ENCODE measurements at places on chromosomes 5 and 9.

- DNase-seq: peak; percentile 36
Observed at GRCh38 chr5:138282920-138283742, 8.7 kb upstream of the GFRA3 start.

DNA sequence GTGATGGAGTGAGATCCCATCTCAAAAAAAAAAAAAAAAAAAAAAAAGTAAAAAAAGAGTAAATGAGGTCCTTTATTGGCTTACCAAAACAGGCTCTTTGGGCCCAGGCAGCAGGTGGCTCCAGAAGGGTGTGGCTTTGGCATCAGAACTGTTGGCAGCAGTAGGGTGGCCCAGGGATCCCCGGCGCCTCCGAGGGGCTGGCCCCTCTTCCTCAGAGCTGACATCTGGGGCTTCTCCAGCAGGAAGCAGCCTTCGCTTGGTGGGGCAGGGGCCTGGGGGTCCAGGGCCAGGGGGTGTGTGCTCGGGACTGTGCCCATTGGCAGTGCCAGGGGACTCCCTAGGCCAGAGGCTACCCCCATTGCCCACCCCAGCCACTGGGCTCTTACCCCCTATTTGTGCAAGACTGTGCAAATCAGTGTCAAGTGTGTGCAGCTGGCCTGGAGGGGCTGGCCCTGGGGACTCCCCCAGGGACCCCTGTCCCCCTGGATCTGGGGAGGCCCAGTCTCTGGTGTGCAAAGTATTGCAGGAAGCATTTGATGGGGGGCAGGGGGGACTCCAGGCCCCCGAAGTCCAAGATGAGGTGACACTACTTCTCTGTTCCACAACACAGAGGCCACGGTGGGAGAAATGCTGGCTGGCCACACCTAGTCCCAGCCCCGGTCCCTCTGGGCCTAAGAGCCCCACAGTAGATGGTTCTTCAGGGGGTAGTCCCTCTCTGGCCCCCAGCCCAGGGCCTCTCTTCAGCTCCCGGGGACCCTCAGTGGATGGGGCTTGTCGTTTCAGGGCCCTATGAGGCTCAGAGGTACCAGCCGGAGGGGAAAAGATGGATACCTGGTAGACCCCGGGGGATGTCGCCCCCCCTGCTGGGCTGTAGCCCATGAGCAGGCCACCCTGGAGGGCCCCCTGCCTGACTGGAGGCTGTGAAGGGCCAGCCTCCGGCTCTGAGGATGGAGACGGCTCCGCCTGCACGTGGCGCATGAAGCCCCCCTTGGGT lies 4.7 kb upstream of the STOML2 start:
- no peak for DNase-seq

DNA sequence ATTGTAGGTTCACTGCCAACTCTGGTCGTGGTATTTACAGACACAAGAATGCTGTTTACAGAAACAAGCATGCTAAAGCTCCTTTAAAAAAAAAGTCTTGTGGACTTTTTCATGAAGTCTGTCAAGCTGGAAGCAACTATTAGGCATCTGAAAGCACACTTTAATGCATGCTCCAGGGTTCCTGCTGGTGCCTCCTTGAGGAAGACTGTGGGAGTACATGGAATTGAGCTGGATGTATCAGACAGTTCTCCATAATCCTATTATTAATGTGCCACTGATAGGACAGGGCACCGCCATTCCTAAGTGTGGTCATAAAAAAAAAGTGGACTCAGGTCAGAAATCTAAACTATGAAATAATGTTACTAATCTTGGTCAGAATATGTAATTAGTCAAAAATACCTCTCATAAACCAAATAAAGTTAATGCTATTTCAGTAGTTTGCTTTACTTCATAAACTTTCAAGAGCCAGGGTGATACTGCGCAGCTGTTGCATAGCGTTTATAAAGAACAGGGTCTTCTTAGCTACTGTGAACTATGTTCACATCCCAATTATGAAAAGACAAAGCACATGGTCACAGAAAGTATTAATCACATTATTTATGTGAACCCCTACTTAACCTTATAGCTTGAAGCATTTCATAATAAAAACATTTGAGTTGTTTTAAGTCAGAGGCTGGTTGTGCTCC lies 390.8 kb upstream of the PTGER4 start:
- DNase-seq: no peak

DNA sequence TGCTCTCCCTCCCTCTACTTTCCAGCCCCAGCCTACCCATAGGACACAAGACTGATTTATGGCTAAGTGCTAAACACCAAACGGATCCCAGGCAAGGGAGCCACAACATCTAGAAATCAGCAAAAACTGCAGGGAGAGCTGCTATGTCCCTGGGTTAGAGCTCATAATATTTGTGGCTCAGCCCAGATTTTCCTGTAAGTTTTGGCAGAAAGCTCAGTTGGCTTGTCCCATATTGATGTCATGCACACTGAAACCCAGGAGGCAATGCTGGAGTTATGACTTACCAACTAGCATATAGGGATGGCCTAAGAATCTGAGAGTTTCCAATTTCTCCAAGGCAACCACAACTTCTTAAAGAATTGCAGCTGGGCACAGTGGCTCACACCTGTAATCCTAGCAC lies 44.7 kb upstream of the MYOT start:
- no peak for DNase-seq

DNA sequence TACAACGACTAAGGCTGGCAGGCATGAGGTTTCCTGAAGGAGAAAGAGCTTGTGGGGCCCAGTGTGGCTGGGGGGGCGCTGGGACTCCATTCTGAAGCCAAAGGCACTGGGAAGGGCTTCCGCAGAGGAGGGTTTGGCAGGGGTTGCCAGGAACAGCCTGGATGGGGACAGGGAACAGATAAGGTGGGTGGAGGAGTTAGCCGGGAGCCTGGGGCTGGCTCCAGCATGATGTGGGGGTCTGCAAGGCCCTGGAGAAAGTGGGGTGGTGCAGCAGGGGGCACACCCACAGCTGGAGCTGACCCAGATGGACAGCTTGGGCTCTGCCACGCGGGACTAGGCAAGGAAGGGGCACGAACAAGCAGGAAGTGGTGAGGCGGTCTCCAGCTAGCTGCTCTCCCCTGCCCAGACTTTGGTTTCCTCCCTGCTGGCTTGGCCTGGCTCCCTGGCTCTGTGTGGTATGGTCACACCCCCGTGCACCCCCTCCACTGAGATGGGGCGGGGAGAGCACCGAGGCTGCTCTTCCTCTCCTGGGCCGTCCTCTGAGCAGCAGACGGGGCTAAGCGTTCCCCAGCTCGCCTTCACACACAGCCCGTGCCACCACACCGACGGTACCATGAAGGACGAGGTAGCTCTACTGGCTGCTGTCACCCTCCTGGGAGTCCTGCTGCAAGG lies at the start of gene LTC4S:
Gene LTC4S, plus strand, starts transcription at position 519 of the 672 bp plus-strand sequence. Its CDS starts 95 bp downstream, at position 614.
- DNase-seq: peak; percentile 73
